Activated naive CD4-positive, alpha-beta T cell treated with anti-CD3 and anti-CD28 coated beads for 36 hours (primary cell): ENCODE measurements at places on chromosomes 6 and 20. TPM values are rescaled to one million over a fixed set of nuclear protein-coding genes. Genes with fewer than 3 reads are reported as not detected.

DNA sequence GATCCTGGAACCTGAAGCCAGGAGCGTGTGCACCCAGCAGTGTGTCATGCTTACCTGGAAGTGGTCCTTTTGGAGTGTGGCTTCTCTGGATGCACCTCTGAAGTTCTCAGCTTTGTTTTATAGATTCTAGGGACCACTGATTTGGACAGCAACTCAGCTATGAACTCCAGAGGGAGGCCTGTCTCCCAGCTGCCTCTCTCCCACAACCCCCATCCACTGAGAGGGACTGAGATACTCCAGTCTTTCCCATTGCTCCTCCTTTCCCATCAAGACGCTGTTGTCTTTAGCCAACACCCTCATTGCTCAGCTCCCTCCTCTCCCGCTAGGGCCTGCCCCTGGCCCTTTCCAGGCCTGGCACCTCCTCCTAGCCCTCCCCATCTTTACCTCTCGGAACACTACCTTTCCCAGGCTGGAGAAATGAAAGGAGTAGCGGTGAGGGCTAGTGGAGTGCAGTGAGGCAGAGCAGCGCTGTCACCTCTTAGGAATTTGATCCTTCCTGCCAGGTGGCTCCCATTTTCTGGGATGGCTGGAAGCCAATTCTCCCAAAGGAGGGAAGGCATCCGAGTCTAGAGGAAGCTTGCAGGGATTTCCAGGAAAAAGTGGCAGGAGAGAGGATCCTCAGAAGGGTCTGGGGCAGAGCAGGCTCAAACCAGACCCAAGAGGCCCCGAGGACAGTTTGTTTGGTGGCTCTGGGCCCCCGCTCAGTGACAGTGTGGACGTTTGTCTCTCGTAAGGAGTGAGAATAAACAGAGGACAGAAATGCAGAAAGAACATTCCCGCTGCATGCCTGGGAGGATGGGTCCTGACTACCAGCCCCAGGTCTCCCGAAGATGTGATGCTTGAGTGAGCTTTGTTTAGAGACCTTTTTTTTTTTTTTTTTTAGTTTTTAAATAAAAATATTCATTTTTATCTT lies at the start of gene LRRN4:
LRRN4 (minus strand) TSS at position 285 of the 913 bp plus-strand sequence. CDS start 1,261 bp downstream, outside the sequence.
- H3K4me3 ChIP-seq = peak within 1 kb of the TSS; percentile 34
- DNase-seq = no peak
- H3K4me1 ChIP-seq = peaks cover 8% of the 10 kb centered on the region
- H3K27me3 ChIP-seq = peaks cover 25% of the 10 kb centered on the region
- H3K36me3 ChIP-seq = no peaks in the 10 kb centered on the region
- no peak within 1 kb of the TSS for H3K27ac ChIP-seq

GRCh38 chr20:42982218-42982617 lies 207.5 kb downstream of the PTPRT start:
- H3K27me3 ChIP-seq = peaks cover 3% of the 10 kb centered on the region
- no peaks in the 10 kb centered on the region for H3K4me1 ChIP-seq
- H3K27ac ChIP-seq = no peak overlapping the region
- no peak for DNase-seq

Gene FOXP4
- total RNA-seq = 15.9 TPM

DNA sequence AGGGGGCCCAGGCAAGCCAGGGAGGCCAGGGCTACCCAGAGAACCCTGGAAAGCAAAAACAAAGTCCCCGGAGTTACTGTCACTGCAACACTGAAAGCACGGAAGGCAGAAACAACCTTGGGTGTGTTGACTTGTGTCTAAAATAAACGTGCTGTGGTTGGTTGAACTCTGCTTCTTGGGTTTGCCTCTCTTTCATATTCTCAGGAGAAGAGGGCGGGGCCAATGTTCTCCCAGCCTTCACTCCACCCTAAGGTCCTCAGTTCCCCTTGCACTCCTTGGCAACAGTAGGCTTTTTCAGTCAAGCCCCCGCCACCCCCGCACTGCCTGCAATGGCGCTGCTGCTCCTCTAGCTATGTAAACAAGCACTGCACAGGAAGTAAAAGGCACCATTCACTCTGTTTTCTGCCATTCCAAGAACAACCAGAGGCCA lies 60.9 kb downstream of the COL9A1 start:
- no peaks in the 10 kb centered on the region for H3K36me3 ChIP-seq
- H3K27me3 ChIP-seq = peaks cover 3% of the 10 kb centered on the region
- H3K4me1 ChIP-seq = no peaks in the 10 kb centered on the region
- H3K27ac ChIP-seq = no peak overlapping the region
- H3K4me3 ChIP-seq = no peak overlapping the region

DNA sequence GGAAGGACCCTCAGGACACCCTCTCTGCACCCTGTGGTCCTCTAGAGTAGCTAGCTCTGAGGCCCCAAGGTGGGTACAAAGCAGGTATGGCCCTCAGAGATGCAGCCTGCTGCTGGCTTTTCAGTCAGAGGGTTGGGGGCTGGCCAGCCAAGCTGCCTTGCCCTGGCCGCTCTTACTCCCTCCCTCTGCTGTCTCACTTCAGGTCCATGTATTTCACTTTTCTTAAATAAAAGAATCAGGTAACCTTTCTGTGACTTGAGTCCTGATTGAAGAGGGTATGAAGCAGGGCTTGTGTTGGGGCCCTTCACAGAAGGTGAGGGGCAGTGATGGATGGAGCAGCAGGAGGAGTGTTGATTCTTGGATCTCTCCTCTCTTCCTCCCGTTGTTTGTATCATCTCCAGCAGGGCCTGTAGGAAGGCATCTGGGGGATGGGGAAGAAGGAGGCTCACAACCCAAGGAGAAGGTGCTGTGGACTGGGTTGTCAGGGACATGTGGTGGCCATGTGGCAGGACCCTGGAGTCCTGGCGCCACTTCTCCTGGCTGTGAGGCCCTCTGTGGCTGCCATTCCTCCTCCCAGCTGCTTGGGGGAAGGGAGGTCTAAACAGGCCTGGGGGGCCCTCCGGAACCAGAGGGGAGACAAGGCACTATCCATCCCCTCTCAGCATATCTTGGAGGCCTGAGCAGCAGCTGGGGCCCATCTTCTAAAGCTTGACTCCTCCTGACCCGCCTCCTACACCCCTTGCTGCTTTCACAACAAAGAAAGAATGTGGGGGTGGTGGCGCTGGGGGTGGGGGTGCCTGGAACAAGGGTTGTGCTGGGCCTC lies 1.1 kb upstream of the PTK7 start:
- H3K4me1 ChIP-seq = peaks cover 7% of the 10 kb centered on the region
- H3K36me3 ChIP-seq = no peaks in the 10 kb centered on the region
- H3K4me3 ChIP-seq = peak overlapping the region; percentile 22
- no peak overlapping the region for H3K27ac ChIP-seq
- peaks cover 14% of the 10 kb centered on the region for H3K27me3 ChIP-seq

DNA sequence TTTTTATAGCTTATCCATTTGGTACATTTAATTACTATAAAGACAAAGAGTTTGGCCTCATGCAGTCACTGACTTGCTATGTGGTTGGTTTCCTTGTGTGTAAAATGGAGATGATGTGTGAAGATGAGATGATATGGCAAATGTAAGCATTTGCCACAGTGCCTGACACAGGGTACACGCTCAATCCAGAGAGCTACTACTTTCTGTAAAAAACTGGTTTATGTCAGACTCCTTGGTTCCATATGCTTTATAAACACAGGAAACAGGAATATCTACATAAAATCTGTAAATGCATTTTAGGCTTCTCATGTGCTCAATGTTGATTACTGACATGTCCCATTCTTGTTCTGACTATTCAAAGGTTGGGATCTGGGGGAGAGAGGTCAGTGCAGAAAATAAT lies 10.4 kb downstream of the HIVEP1 start:
- no peak overlapping the region for H3K27ac ChIP-seq
- DNase-seq = no peak
- H3K36me3 ChIP-seq = peaks cover 68% of the 10 kb centered on the region
- no peaks in the 10 kb centered on the region for H3K27me3 ChIP-seq

GRCh38 chr6:115398607-115399006 lies 662.1 kb downstream of the FRK start:
- DNase-seq = no peak
- H3K4me3 ChIP-seq = no peak overlapping the region
- H3K36me3 ChIP-seq = no peaks in the 10 kb centered on the region
- H3K27me3 ChIP-seq = no peaks in the 10 kb centered on the region

- peak overlapping the region; percentile 87 for H3K27ac ChIP-seq
- DNase-seq = peak; percentile 86
- no peaks in the 10 kb centered on the region for H3K27me3 ChIP-seq
Measured at GRCh38 chr6:14711056-14711703, 534.7 kb upstream of the JARID2 start.

- no peak overlapping the region for H3K4me3 ChIP-seq
- H3K4me1 ChIP-seq = no peaks in the 10 kb centered on the region
- H3K27me3 ChIP-seq = no peaks in the 10 kb centered on the region
- H3K36me3 ChIP-seq = no peaks in the 10 kb centered on the region
- DNase-seq = no peak
Measured at GRCh38 chr6:50361641-50362331, 312.1 kb upstream of the DEFB112 start.

GRCh38 chr20:20820104-20820503 lies 107.7 kb upstream of the RALGAPA2 start:
- DNase-seq = no peak
- H3K4me1 ChIP-seq = peaks cover 2% of the 10 kb centered on the region
- H3K4me3 ChIP-seq = no peak overlapping the region
- no peaks in the 10 kb centered on the region for H3K36me3 ChIP-seq
- no peak overlapping the region for H3K27ac ChIP-seq

Gene MUCL3
- total RNA-seq = not detected

DNA sequence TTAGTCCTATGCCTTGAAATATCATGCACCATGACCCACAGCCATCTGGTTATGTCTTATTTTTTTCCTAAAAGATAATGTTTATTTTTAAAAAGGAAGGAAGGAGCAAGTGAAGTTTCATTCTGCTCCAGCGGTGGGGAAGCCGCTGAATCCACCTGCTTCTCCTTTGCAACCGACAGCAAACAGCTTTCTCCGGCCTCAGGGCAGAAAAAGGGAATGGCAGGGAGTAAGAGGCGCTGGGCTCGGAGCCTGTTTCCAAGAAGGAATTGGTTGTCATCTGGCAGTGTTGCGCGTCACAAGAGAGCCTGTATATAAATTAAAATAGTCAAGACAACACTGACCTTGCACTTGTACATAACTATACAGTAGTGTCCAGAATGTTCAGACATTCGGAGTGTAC lies 14.2 kb downstream of the GFRA4 start:
- DNase-seq = no peak
- H3K4me1 ChIP-seq = no peaks in the 10 kb centered on the region
- H3K27me3 ChIP-seq = no peaks in the 10 kb centered on the region
- H3K4me3 ChIP-seq = no peak overlapping the region

DNA sequence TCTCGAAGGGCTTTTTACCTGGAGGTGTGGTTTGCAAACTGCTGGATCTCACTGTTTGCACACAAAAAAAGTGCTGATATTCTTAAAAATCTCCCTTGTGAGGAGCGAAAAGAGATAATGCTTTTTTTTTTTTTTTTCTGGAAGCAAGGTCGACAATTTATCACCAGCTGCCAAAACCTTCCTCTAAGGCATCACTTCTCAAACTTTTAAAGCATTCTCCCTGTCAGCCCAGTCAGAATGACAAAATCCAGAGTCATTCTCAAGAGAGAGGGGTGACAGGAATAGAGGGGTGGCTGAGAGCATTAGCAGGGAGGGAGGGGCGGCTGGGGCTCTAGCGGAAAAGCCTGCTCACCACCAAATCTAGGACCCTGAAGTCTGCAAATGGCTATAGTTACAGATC lies 137.2 kb upstream of the ARMC2 start:
- no peaks in the 10 kb centered on the region for H3K36me3 ChIP-seq
- H3K27ac ChIP-seq = no peak overlapping the region
- H3K4me1 ChIP-seq = peaks cover 22% of the 10 kb centered on the region

Gene KCNK15
- total RNA-seq = 0.96 TPM

DNA sequence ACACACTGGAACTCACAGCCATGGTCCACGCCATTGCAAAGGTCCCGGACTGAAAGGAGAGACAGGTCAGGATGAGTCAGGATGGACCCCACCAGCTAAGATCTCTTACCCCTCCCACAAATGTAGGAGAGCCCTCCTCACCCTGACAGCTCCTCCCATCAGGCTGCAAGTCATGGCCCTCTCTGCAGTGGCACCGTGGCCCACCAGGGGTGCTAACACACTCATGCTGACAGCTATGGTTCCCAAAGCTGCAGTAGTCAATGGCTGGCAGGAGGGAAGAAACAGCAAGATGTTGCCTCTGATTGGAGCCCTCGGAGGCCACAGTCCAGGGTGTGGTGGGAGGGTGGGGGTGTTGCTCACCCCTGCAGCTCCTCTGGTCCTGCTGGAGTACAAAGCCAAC lies 5.7 kb upstream of the RBPJL start:
- H3K4me3 ChIP-seq = no peak overlapping the region
- H3K27me3 ChIP-seq = peaks cover 32% of the 10 kb centered on the region
- H3K27ac ChIP-seq = no peak overlapping the region
- no peaks in the 10 kb centered on the region for H3K36me3 ChIP-seq

DNA sequence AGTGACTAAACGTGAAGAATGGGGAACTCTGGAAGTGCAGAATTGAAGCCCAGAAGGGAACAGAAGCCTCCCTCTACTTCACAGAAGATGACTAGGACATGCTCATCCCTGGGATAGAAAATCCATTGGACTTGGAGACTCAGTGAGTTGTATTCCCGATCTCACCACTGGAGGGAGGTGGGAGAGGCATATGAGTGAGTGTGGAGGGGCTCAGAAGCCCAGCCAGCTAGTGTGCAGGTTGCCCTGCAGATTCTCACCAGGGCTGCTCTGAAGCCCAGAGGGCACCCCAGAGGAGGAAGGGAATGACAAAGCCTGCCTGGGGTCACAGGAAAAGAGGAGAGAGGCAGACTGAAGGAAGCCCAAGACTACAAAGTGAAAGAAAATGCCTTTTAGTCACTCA lies 42.1 kb upstream of the HLA-E start:
- peaks cover 33% of the 10 kb centered on the region for H3K4me1 ChIP-seq
- H3K4me3 ChIP-seq = no peak overlapping the region
- no peaks in the 10 kb centered on the region for H3K36me3 ChIP-seq
- no peak for DNase-seq
- peaks cover 84% of the 10 kb centered on the region for H3K27me3 ChIP-seq

Gene TMEM239
- total RNA-seq = not detected

DNA sequence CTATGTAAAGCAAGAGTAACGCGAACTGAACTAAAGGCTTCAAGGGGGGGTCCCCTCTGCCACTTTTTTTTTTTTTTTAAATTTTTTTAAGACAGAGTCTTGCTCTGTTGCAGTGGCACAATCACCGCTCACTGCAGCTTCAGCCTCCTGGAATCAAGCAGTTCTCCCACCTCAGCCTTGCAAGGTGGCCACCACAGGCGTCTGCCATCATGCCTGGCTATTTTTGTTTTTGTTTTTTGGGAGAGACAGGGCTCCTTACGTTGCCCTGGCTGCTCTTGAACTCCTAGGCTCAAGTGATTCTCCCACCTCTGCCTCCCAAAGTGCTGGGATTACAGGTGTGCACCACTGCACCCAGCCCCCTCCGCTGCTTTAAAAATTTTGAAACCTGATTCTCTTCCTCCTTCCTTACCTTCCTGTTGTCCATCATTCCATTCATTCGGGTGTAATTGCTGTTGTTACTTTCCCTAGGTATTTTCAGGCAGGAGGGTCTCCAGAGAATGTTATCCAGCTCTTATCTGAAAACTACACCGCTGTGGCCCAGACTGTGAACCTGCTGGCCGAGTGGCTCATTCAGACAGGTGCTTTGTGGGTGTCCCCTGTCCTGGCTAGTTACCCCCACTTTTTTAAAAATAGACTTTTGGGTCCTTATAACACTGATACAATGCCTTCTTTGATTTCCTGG lies 5.4 kb downstream of the NELFCD start:
- no peak for DNase-seq
- peak overlapping the region; percentile 69 for H3K27ac ChIP-seq
- H3K36me3 ChIP-seq = peaks cover 37% of the 10 kb centered on the region
- H3K4me1 ChIP-seq = peaks cover 46% of the 10 kb centered on the region
- no peaks in the 10 kb centered on the region for H3K27me3 ChIP-seq
- H3K4me3 ChIP-seq = no peak overlapping the region
